ENCODE measurements at places on chromosomes 11 and 22.

GRCh38 chr11:44335052-44335760 lies 25.3 kb upstream of the ALX4 start:
- DNase-seq: no peak

DNA sequence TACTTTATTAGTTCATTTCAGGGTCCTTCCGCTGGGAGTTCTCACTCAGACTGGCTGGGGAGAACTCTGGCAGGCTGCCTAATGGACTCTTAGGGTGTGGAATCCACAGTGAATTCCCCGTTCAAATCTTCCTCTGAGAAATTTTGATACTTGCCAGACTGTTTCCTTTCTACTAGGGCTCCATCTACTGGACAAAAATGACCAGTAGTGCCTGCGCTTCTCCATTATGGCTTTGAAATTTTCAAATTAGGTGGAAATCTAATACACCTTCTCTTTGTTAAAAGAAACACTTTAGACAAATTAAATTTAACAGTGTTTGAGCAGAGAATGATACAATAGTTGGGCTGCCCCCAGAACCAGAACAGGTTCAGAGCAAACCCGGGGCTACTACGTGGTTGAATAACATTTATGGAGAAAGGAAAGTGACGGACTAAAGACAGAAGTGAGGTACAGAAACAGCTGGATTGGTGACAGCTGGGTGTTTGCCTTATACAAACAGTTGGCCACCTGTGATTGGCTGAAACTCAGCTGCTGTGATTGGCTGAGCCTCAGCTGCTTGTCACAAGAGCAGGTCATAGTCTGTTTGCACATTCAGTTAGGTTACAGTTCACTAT lies 52.9 kb upstream of the FDX1 start:
- DNase-seq: peak; percentile 89

DNA sequence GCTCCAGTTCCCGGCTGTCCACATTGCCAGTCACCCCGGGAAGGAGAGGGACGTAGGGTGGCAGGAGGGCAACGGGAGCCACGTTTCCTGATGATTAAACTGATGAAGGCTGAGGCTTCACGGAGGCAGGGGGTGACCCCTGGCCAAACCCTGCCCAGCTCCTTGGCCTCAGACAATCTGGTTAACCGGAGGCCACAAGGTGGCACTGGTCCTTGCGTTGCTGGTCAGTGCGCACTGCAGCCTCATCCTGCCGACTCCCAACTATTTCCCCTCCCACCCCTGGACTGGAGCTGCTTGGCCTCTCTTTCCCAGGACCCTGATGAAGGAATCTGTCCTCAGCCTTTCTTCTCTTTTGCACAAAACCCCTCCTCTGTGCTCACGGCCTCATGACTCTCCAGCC lies 75.3 kb downstream of the PDE2A start:
- DNase-seq: no peak

GRCh38 chr22:43427296-43428004 lies 15.6 kb downstream of the MPPED1 start:
- no peak for DNase-seq

- no peak for DNase-seq
Measured at GRCh38 chr11:33405834-33406602, 148.8 kb downstream of the HIPK3 start.

- no peak for DNase-seq
Measured at GRCh38 chr22:49936973-49937757, 18.7 kb downstream of the CRELD2 start.

DNA sequence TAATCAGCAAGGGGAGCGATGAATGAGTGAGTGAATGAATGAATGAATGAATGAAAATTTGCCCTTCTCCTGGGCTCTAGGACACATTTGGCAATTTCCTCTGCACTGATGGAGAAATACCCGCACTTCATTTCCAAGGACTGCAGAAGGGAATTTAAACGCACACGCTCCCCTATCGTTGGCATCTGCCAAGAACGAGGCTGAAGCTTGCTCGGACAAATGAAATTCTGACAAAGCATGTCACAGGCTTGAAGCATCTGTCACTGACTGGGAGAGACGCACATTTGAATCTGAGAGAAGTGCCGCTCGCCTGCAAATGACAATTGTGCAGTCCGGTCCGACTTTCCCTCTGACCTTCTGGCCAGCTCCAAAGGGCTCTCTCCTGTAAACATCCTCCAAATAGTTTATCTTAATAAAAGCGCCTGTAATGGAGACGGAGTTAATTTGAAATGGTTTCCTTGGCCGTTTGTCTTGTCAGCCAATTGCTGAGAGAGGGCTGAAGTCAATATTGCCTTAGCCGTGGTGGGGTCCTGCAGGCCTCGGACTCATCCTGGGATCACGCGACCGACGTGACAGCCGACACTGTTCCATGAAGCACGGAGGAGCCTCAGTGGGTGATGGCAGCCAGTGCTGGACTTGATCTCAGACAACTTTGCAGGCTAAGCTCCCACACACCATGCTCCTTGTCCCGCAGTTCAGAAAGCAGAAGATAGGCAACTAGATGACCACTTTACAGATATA lies 260.7 kb downstream of the MN1 start:
- no peak for DNase-seq

DNA sequence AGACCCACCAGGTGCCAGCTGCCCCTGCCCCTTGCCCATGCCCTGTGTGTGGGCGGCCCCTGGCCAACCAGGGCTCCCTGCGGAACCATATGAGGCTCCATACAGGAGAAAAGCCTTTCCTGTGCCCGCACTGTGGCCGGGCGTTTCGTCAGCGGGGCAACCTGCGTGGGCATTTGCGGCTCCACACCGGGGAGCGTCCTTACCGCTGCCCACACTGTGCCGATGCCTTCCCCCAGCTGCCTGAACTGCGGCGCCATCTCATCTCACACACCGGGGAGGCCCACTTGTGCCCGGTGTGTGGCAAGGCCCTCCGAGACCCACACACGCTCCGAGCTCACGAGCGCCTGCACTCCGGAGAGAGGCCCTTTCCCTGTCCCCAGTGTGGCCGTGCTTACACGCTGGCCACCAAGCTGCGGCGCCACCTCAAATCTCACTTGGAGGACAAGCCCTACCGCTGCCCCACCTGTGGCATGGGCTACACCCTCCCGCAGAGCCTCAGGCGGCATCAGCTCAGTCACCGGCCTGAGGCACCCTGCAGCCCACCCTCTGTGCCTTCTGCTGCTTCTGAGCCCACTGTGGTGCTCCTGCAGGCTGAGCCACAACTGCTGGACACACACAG lies 4.3 kb downstream of the ZNF408 start:
- no peak for DNase-seq

DNA sequence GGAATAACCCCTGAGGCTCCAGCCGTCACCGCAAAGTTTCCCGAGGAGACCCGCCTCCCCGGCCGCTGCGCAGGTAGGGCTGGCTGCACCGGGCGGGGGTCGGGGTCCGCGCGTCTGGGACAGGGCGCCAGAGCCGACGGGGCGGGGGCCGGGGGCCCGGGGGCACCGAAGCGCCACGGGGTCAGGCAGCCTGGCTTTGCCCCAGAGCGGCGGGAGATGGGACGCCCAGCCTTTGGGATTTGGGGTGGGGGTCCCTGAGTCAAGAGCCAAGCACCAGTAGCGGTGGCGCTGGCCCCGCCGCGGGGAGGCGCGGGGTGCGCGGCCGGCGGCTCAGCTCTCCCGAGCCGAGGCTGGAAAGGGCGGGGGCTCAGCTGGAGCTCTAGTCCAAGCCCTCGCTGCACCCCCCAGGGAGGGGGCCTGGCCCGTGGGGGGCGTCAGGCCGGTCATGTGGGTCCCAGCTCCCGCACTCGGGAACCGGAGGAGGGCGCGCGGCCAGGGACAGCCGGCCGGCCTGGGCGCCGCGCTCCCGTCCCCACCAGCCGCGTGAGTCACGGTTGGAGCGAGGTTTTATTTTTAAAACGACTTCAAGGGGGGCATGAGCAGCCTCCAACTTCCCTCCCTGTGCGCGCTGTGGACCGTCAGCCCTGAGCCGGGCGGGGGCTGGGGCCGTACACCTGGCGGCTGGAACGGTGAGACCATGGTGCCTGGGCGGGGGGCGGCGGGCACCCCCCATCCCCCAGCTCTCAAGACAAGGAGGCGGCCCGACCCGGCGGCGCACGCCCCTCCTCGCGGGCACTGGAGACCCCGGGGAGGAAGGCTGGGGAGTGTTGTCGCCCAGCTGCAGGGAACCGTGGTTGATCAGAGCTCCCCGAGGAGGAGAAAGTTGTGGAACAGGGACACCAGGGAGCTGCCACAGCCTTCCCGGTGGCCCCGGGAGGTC lies 626 bp downstream of the FLRT1 start:
- DNase-seq: peak; percentile 73

DNA sequence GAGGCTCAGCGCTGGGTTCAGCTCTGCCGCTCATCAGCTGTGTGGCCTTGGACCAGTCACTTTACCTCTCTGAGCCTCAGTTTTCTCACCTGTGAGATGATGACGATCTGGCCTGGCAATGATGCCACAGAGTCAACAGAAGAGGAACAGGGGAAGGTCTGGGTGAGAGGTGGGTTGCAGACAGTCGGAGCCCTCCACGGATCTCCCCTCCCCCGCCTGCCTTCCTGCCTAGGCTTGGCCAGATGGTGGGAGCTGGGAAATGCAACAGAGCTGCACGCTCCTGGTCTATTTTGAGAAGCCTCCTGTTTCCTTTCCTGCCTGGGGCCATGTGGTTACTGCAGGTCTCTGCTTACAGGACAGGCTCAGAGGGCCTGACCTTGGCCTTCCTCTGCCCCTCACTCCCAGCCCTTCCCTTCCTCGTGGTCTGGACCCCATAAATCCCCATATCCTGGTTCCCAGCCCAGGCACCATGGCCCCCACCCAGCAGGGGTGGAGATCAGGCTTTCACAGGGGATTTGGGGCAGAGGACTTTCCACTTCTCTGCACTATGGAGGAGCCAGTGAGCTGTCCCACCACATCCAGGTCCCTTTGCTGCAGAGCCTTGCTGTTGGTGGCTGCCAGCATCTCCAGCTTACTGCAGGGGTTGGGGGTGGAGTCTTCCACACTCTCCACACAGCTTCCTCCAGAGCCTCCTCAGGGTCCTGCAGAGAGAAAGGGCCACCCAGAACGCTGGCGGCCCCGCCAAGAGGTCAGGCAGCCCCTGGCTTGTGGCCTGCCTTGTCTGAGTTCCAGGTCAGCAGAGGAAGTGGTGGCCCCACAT lies 46.9 kb downstream of the C11orf96 start:
- no peak for DNase-seq

DNA sequence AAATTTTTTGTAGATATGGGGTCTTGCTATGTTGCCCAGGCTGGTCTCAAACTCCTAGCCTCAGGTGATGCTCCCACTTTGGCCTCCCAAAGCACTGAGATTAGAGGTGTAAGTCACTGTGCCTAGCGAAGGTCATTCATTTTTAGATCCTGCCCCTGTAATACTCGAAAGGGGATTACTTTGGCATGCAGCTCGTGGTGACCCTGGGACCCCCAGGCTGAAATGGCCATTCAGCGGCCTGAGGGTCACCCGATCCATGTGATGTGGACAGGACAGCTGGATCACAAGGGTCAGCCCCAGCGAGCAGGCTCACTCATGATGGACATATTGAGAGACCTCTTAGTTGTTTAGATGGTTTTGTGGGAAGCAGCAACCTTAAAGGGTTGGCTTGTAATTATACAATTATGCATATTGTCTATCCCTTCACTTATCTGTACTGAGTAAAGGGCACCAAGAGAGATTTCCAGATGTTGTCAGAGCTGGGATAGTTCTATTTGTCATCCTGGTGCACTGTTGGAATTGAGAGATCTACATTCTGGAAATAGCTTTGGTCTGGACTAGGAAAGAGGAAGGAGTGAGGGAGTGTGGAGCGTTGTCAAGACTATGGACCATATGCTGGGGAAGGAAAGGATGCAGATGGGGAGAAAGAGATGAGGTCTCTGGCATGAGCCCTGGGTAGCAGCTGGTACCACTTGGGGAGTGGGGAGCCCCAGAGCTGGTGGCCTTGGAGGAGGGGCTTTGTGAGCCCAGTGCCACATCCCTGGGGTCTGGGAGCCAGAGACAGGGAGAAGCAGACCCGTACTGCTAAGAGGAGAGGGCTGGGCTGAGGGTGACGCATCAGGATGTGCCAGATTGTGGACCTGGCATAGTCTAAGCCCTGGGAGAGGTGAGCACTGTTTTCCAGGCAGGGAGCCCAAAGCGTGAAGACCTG lies 15.5 kb downstream of the RHBDD3 start:
- no peak for DNase-seq

GRCh38 chr22:49853981-49854831 lies 562 bp downstream of the ZBED4 start:
- DNase-seq: no peak

GRCh38 chr11:20050551-20051333 lies 109.5 kb downstream of the DBX1 start:
- DNase-seq: no peak

DNA sequence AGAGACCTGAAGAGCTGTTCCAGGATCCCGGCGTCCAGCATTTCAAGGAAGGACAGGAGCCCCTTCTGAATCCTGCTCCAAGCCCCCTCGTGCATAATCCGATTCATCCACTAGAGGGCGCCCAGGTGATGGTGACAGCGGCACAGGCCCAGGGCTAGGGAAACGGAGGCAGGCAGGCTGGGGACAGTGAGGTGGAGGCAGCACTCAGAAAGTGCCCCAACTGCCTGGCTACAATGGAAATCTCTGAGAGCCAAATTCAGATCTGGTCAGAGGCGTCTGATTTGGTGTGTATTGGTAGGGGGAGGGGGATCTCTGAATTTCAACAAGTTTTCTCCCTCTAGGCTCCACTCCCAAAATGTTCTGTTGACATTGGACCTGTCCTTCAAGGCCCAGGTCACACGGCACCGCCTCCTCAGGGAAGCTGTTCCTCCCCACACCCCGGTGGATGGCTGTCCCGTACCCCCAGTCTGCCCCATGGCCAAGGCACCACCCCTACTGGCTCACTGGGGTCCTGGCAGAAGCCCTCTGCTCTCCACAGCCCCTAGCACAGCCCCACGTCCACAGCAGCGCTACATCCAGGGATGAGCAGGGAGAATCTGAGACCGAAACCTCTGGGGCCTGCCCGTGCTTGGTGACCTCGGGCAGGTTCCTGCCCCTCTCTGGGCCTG lies 142.9 kb downstream of the CRYBB2 start:
- DNase-seq: peak; percentile 42

DNA sequence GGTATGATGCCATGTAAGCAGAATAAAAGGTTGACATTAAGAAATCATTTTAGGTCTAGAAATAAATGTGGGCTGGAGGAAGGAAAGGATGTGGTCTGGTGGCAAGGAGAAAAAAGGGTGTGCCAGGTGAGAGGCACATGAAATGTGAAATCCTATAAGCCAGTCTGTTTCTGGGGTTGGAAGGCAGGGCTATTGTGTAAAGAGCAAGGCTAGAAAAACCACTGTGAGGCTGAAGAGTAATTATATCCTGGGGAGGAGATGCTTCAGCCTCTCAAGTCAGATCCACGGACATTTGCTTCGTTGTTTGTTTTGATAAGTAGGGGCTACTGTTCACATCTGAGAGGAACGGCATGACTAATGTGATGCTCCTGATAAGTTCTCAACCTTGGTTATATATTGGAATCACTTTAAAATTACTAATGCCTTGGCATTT lies 77.5 kb upstream of the CTSC start:
- peak; percentile 35 for DNase-seq

GRCh38 chr11:76672431-76673175 lies 2.1 kb upstream of the LRRC32 start:
- DNase-seq: no peak
